ENCODE measurements at places on chromosomes 11 and 22.

GRCh38 chr11:123062892-123063825, 1.2 kb upstream of the HSPA8 start:
- DNase-seq = peak; percentile 78

DNA sequence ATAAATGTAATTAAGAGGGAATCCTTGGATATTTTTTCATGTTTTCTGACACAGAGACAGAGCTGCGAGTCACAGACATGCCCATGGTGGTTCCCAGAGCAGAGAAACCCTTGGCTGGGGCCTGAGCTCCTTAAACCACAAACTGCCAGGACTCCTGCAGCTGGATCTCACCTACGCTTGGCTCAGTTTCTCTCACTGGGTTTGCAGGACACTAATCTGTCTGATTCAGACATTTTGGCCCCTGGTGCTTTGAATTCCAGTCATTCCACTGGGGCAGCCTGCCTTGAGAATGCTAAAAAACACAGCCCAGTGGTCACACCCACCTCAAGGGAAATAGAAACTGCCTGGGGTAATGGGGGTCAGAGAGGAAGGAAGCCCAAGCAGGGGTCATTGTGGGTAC, 122.6 kb downstream of the CCDC81 start:
- DNase-seq = no peak

DNA sequence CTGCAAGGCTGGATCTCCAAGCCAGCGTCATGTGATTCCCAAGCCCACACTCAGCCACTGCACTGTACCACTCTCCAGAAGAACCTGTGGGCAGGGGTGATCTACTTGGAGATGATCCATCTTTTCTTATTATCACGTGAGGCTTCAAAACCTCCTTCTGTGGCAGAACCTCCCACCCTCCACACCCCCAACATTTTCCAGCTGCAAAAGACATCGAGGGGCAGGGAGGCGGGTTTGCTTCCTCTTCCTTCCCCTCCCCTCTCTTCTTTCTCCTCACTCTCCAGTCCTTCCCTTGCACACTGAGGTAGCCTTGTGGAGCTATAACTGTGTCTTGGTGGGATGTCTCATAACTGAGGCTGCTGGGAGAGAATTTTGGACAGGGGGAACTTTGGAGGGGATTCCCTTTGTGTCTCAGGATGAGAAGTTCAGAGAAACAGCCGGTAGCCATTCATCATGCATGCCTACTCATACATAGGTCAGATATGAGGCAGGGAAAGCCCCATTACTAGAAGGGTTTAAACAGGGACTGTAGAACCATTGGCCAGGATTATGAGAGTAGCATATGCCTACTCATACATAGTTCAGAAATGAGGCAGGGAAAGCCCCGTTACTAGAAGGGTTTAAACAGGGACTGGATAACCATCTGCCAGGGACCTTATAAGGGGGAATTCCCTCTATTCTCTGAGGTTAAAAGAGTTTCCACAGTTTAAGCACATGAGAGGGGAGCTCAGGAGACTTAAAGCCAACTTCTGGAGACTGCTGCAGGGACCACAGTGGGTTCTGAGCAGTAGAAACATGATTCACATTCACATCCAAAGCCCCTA, 420.7 kb upstream of the CADM1 start:
- peak; percentile 32 for DNase-seq

GRCh38 chr22:21029486-21030025, 2.8 kb downstream of the SLC7A4 start:
- no peak for DNase-seq

- peak; percentile 93 for DNase-seq
Observed at GRCh38 chr22:22959147-22959827, 71.7 kb downstream of the IGLL5 start.

GRCh38 chr11:69467646-69468045, 13.8 kb upstream of the LINC01488 start:
- no peak for DNase-seq

- DNase-seq = no peak
Observed at GRCh38 chr22:35202376-35202775, 54.9 kb upstream of the HMGXB4 start.

DNA sequence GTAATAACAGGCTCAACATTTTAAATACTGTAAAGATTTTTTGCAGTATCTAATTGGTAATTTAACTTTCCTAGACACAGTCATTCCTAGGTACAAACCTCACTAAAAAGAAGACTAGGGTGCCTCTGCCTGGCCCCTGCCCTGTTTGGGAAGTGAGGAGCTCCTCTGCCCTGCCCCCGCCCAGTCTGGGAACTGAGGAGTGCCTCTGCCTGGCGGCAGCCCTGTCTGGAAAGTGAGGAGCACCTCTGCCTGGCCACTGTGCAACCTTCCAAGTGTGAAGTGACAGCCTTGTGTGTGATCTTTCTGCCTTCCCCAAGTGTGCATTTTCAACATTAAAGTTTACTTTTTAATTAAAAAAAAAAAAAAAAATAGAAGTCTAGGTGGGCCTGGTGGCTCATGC, 4.2 kb downstream of the CHORDC1 start:
- DNase-seq = no peak
